ENCODE measurements at places on chromosomes 2 and 18. TPM values are rescaled to one million over a fixed set of nuclear protein-coding genes. Genes with fewer than 3 reads are reported as not detected.

GRCh38 chr2:233513953-233514655 lies 52.5 kb downstream of the USP40 start:
- no peak for DNase-seq

GRCh38 chr18:35458677-35459441 lies 38.9 kb downstream of the INO80C start:
- peak; percentile 23 for DNase-seq

DNA sequence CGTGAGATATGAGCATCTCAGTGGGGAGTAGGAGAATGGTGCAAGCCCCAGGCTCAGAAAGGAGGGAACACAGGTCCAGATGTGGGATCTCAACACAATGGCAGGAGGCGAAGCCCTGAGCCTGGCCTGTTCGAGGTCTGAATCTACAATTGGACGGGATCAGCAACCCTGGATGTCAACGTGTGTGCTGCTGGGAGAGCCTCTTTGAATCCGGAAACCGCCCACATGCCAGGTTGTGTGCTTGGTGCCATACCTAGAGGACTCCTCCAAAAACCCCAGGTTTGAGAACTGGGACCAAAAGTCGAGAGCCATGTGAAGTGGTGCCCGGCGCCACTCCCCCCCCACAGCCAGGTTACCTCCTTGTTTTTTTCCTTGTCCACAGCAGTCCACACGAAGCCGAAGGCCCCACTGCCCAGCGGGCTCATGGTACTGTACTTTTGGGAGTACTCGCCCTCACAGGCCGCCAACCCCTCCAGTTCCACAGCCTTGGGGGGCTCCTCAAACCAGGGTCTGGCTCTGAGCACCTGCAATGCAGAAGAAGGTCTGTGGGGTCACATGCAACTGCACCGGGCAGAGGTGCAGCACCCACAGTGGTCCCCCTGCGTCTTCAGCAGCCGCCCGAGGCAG lies 20.4 kb upstream of the MTERF4 start:
- no peak for DNase-seq

Gene SETBP1
- 6.2 TPM for polyA plus RNA-seq

All from testis (tissue), 5 donors.